SW 1271 (cell line): ENCODE measurements at places on chromosomes 6 and 20.

DNA sequence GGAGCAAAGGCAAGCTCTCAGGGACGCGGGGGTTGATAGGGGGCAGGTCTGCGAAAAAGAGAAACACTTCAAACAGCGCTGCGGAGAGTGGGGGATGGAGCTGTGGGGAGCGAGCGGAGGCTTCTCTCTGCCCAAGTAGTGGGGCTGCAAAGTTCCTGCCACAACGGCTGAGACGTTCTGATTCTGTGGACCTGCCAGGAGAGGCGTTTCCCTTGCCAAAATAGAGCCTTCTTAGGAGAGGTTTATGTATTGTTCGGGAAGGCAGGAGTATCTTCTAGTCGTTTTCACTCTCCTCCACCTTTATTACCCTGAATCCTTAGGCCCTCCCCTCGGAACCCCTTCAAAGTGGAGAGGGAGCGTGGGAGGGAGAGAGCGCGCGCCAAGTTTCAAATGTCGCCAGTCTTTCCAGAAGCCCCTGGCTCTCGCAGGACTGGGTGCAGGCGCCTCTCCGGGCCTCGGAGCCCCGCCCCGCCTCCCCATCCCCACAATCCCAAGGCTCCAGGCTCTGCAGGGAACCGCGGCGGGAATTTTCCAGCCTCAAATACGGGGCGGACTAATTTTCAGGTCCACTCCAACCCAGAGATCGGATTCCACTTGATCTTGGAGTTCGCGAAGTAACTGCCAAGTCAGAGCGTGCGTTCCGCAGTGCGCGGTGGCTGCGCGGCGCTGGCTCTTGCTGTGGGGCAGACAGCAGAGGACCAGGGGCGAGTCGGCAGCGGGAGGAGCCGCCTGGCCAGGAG is 10.0 kb upstream of the POU3F2 start:
- no peak for DNase-seq

- no peak for DNase-seq
Measured at GRCh38 chr20:57574954-57575353, 14.0 kb downstream of the PCK1 start.

DNA sequence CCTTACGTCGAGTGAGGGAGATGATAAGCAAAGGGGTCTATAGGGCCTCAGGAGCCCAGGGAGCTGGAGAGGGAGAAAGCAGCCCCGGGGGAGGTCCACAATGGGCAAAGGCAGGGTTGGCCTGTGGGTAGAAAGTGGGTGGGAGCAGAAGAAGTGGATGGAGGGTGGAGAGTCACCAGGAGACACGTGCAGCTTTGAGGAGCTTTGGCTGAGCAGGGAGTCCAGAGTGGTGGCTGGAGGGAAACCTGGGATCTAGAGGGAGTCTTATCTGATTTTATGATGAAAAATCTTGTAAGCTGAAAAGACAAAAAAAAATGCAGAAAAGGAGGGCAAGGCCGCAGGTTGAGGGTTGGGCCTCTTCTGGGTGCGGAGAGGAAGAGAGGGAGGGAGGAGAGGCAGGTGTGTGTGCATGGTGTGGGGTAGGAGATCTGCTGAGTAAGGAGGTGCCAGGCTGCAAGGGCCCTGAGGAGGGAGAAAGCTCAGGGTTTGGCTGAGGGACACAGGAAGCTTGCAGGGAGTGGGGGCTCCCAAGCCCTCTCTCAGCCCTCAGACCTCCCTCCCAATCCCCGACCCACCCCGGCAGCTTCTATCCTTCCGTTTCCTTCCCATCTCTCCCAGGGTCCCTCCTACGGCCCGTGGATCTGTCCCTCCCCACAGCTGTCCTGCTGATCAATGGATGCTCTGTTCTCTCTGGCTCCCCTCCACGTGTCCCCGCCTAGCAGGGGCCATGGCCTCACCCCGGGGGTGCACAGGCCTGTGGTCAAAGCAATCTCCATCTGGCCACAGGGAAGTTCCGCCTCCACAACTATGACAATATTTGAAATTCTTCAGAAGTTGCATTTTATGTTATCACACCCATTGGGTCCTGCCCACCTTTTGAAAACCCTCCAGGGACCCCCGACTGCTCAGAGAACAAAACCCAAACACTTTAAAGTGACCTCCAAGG is 17.1 kb upstream of the BPI start:
- peak; percentile 39 for DNase-seq

DNA sequence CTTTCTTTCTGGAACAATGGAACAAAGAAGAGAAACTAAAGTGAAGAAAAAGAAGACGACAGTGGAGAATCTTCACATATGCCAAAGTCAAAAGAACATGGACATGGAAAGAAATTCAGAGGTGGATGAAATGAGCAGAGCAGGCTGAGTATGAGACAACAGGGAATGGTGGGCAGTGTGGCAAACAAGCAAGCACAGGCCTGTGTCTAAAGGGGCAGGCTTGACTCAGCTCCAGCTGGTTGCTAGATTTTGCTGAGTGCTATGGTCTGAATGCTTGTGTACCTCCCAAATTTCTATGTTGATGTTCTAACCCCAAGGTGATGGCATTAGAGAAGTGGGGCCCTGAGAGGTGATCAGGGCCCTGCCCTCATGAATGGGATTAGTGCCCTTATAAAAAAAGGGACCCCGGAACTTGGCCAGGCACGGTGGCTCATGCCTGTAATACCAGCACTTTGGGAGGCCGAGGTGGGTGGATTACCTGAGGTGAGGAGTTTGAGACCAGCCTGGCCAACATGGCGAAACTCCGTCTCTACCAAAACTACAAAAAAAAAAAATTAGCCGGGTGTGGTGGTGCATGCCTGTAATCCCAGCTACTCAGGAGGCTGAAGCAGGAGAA is 49.6 kb downstream of the ZMYND8 start:
- no peak for DNase-seq

GRCh38 chr20:62333820-62334595 is 31.2 kb downstream of the ADRM1 start:
- no peak for DNase-seq

DNA sequence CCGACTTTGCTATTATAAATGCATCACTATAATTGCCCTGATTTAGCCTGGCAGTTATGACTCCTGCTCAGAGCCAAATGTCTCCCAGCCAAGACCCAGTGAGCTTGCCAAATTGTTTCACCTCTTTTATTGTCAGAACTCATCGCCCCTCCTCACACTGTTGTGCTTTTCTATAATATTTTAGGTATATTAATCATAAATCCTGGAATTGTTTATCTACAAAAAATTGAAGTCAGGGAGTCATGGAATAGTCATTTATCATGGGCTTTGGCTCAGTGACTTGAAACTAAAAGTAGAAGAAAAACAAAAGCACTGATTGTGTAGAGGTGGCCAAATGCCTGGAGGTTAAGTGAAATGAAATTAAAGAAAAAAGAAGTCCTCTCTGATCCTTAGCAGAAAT is 85.6 kb downstream of the PFDN4 start:
- DNase-seq = no peak

DNA sequence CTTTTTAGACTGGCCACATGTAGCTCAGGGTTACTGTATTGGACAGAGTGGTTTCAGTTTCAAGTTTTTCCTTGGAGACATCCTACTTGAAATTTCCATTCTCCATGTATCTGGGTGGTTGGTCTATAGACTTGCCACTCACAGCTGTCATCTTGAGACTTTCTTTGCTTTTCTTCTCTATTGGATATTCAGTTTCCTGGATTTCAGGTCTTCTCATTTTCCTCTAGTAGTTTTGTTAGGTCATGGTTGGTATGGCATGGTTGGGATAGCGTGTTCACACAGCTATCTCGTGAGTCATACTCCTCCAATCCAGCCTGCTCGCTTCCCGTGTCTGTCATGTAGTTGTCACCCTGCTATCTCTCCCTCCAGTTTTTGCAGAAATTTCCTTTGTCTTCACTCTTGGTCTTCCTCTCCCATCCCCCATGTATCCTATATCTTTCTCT is 48.3 kb downstream of the PTPN1 start:
- peak; percentile 92 for DNase-seq
